Hepatocyte (in vitro differentiated cells): ENCODE measurements at places on chromosomes 1 and 21. TPM values are rescaled to one million over a fixed set of nuclear protein-coding genes. Genes with fewer than 3 reads are reported as not detected.

Gene UMODL1
- 0.15 TPM in 1 of 2 replicates, not detected in the other for polyA plus RNA-seq

Gene ZNF695
- polyA plus RNA-seq, result 1.7 and 2.0 TPM in 2 replicates

Gene LRRC71
- polyA plus RNA-seq, result not detected in 2 replicates

Gene EFNA1
- polyA plus RNA-seq, result 137 and 172 TPM in 2 replicates

Gene FCRL5
- polyA plus RNA-seq, result not detected in 2 replicates

Gene FAM72D
- 0.40 and 0.63 TPM in 2 replicates for polyA plus RNA-seq

GRCh38 chr1:5481889-5482288, 510.3 kb downstream of the NPHP4 start:
- DNase-seq, result peak; percentile 38

DNA sequence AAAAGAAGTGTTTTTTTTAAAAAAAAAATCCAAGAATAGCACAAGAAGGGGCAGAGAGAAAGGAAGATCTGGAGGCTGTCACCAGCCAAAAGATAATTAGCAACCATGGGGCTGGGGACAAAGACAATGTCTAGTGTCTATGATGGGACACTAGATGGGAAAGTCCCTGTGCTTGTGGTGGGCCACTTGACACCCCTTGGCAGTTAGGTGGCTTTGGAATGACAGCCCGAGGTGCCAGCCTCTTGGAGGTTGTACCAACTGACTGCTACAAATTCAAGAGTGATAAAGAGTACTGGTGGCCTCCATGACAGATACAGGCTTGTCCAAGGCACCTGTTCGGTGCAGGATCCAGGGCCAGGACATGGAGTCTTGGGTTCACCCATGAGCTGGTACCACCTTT, 21.6 kb downstream of the ATP2B4 start:
- DNase-seq, result no peak

GRCh38 chr1:86955678-86956077, 41.2 kb downstream of the HS2ST1 start:
- DNase-seq, result no peak

GRCh38 chr1:223860051-223860622, 14.4 kb upstream of the TP53BP2 start:
- DNase-seq, result no peak

DNA sequence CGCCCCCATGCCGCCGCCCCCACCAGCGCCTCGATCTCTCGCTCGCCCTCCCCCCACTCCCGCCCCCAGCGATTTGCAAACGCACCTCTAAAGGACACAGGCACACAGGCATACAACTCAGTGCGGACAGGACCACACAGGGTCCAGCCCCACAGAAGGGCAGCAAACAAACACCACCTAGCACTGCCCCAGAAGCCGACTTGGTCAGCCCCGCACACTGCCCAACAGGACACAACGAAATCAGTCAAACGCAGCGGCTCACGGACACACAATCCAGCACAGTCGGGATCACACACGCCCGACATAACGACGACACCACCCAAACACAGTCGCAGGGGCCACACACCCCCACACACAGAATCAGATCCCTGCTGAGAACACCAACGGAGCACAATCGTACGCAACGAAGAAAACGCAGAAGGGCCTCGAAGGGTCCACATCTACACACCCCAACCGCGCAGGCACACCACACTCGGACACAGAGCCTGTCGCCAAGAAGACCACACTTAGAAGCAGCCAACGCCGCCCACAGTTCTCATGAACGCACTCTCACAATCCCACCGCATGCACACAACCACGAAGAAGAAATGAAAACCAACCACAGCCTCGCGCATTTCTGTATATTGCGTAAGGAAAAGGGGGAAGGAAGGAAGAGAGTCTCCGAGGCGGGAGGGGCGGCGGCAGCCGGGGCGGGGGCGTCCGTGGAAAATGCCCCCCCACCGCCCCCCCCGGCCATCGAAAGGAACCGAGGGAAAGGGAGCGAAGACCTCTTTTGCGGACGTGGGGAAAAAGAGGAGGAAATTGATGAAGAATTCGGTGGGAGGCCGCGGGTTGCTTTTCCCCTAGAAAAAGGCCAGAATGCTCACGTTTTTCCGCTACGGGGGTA, 481 bp downstream of the TAL1 start:
- peak; percentile 34 for DNase-seq

DNA sequence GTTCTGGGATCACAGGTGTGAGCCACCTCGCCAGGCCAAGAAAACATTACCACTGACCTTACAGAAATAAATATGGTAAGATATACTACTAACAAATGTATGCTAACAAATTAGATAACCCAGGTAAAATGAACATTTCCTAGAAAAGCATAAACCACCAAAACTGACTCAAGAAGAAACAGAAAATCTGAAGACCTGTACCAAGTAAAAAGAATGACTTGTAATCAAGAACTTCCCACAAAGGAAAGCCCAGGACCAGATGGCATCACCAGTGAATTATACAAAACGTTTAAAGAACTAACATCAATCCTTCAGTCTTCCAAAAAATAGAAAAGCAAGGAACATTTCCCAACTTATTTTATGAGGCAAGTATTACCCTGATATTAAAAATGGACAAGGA, 29.3 kb downstream of the USP24 start:
- no peak for DNase-seq

GRCh38 chr1:45215485-45216199, 9.2 kb upstream of the ZSWIM5 start:
- DNase-seq, result no peak

DNA sequence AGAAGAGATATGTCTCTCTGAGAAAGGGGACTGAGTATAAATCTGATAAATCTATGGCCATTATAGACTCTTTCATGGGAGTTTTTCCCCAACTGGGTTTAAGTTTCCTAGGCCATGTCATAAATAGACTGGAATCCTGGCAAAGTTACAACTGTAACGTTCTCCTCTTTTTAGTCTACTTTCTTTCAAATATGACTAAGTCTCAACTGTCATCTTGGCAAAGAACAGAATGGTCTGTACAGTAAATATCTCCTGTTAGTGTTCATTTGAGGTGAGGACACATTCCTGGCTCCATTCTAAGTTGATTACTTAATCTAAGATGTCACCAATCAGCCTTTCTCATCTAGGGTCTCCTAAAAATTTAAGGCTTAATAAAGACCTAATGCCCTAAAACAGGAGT, 300.5 kb downstream of the BRINP2 start:
- no peak for DNase-seq

DNA sequence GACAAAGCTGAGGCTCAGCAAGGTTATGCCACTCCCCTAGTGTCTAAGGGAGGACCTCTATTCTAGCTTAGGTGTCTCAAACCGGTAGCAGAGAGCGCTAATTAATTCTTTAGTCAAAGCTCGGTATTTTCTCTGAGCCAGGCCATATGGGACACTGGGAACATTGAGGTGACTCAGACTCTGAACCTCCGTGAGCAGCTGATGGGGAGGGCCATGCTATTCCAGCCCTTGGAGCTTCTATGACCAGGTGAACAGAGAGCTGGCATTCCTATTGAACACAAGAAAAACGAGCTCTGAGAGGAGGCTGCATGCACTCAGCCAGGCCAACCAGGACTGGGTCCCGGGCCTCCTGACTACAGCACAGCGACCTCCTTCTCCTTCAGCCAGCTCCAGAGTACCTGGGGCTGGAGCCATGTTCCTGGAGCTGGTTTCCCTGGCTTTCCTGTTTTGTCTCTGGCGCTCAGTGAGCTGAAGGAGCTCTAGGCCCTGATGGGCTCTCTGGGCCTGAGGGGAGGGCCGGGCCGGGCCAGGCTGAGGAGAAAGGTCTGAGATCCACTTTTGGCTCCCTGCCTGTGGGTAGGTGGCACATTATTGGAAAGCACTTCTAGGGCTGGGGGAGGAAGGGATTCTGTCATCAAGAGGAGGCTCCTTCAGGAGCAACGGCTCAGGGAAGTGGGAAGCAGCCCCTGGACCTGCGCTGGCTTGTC, 37.0 kb downstream of the SLC9A1 start:
- no peak for DNase-seq

DNA sequence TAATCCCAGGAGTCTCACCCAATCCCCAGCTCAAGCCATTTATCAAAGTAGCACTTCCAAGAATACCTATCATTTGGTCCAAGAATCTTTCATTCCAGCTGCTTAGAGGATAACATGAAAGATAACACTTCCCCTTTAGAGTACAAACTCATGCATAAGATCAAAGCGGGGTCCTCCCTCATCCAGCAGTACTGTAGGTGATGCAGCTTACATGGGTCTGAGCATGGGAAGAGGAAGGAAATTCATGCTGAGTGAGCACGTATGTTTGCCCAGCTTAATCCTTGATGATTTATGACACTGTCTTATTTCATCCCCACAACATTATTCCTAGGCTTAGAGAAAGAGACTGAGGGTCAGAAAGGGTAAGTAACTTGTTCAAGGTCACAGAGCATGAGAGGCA, 167.1 kb upstream of the GJB5 start:
- no peak for DNase-seq

- peak; percentile 94 for DNase-seq
Measured at GRCh38 chr1:154335025-154335714, 9.8 kb downstream of the ATP8B2 start.

GRCh38 chr1:23627069-23627735, 64.4 kb upstream of the RPL11 start:
- DNase-seq, result no peak

DNA sequence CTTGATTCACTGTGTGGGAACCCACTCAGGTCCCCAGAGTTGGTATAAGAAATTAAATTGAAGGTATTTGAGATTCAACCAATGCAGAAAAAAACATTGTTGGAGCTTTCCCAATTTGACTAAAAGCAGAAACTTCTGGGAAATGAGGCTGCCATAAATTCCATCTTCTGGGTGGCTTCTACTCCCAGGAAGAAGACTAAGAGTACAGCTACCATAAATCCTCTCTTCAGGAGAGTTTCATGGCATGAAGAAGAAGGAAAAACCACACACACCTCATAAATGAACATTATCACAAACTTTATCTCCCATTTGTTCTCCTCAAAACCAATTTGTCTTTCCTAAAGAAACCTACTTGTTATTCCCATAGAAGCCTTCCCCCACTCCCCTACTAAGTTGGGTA, 283.9 kb downstream of the DPYD start:
- DNase-seq, result no peak

GRCh38 chr1:61748566-61748965, 6.3 kb downstream of the PATJ start:
- DNase-seq, result no peak

- no peak for DNase-seq
Measured at GRCh38 chr21:45930231-45930760, 51.3 kb upstream of the COL6A1 start.

GRCh38 chr1:31429583-31429982, 16.6 kb downstream of the SERINC2 start:
- DNase-seq, result no peak

DNA sequence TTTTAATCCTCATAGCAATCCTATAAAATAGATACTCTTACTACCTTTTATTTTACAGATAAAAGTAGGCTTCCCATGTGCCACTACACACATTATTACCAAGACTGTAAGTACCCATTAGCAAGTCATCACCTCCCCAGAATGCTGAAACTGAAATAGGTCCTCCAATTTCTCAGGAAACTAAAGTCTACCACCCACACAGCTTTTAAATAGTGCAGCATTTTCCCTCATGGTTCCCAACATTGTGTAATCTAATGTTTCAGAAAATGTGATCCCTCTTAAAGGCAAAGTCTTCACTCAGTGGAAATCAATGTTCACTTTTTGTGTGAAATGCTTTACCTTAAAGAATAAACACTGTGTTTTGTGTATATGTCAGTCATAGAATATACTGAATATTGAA, 356.5 kb downstream of the GPATCH2 start:
- no peak for DNase-seq

DNA sequence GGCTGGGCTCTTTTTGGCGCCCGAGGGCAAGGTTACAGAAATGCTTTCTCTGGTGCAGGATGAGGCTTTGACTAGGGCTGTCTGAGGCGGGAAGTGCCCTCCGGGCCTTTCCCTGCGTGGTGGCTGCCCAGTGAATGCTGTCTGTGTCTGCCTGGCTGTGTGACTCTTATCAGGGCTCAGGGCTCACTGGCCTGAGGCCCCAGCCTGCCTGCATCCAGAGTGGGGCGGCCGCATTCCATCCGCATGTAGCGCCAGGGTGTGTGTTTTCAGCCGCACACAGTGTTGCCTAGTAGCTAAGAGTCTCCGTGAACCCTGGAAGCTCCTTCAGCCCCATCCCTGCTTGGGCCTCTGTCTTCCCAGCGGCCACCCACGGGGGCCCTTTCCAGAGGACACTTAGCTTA, 59.1 kb downstream of the FAAP20 start:
- peak; percentile 95 for DNase-seq

GRCh38 chr1:119743308-119743707, 25.4 kb downstream of the HMGCS2 start:
- no peak for DNase-seq

GRCh38 chr1:101971304-101971703, 25.4 kb downstream of the OLFM3 start:
- peak; percentile 26 for DNase-seq

DNA sequence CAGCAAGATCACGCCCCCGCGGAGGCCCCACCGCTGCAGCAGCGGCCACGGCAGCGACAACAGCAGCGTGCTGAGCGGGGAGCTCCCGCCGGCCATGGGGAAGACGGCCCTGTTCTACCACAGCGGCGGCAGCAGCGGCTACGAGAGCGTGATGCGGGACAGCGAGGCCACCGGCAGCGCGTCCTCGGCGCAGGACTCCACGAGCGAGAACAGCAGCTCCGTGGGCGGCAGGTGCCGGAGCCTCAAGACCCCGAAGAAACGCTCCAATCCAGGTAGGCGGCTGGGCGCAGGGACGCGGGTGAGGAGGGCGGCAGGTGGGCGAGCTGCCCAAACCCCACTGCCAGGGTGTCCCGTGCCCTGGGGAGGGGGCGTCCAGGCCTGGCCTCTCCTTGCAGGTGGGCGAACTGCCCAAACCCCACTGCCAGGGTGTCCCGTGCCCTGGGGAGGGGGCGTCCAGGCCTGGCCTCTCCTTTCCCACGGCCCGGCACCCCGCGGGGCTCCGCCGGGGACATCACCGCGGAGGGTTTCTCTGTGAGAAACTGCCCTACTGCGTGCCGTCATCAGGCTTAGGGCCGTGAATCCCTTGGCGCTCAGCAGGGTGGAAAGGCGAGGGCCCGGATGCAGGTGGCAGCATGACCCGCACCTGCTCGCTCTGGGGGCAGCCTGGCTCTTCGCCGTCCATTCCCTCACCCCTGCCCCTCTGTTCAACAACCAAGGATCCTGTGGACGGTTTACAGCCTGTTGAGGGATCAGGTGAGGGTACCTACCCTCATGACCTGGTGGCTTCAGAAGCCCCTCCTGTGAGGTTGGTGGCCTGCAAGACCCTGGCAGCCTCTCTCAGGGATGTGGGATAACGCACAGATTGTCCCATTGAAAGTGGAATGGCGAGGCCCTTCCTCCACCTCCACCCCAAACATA, 534.0 kb downstream of the KIF26B start:
- DNase-seq, result no peak

GRCh38 chr1:27145934-27146354, 9.0 kb downstream of the SLC9A1 start:
- peak; percentile 72 for DNase-seq

DNA sequence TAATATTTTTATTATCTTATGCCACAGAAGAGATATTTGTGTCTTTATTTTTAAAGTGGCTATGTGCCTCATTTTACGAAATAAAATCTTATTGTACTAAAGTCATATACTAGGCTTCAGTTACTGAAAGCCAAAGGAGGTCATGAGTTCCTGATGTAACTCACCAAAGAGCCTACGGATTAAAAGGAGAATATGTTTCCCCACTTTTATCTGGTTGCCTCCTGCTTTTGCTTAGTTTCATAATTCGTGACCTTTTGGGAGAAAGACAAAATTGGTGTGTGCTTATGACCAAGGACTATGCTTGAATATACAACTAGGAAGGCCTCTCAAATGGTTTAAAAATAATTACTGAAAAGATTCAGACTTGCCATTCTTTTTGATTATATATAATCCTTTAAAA, 18.2 kb upstream of the AHCTF1 start:
- DNase-seq, result no peak

- DNase-seq, result no peak
Measured at GRCh38 chr1:65082346-65083040, 65.5 kb upstream of the AK4 start.
